ENCODE measurements at places on chromosomes 4 and X.

DNA sequence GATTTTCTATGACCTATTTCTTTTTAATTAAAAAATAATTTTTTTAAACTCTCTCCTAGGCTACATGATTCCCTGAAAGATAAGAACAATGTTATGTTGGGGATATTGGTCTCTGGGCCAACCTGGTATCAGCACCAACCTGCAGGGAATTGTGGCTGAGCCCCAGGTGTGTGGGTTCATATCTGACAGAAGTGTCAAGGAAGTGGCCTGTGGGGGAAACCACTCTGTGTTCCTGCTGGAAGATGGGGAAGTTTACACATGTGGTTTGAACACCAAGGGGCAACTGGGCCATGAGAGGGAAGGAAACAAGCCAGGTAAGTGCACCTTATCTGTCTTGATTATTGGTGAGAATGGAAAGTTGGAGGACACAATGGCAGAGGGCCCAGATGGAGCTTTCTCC lies 13.5 kb downstream of the HERC3 start:
- no peak for DNase-seq

DNA sequence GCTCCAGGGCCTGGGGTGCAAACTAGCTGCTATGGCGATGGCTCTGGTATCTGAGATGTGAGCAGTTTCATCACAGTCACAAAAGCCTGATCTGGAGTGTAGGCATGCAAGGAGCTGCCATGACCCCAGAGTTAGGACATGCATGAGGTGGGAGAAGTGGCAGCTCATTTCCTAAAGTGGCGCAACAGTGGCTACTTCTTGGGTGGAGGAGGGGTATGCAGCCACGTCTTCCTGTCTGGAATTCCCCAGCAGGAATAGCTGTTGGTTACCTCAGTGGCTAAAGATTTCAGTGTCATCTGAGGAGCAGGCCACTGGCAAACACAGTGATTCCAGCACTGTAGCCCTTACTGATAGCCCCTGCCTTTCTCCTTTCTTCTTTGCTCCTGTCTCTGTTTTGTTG lies 1382.5 kb downstream of the C4orf33 start:
- no peak for DNase-seq

GRCh38 chr4:174483792-174484191 lies 38.5 kb downstream of the HPGD start:
- no peak for DNase-seq

DNA sequence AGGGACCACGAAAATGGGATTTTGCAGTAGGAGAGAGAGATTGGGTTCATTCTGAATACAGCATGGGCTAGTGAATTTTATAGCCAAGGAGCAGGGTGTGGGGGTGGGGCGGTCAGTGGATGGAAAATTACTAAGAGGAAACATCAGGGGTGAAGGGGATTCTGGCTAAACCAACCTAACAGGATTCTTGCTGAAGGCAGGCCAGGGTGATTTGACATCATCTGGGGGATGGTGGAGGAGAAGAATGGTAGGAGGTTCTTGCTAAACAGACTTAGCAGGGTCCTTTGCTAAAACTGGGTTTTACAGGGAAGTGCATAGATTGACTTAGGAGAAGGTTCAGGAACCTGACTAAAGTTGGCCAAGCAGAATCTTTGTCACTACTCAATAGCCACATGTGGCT lies 91.9 kb downstream of the DNAAF6 start:
- DNase-seq = no peak

DNA sequence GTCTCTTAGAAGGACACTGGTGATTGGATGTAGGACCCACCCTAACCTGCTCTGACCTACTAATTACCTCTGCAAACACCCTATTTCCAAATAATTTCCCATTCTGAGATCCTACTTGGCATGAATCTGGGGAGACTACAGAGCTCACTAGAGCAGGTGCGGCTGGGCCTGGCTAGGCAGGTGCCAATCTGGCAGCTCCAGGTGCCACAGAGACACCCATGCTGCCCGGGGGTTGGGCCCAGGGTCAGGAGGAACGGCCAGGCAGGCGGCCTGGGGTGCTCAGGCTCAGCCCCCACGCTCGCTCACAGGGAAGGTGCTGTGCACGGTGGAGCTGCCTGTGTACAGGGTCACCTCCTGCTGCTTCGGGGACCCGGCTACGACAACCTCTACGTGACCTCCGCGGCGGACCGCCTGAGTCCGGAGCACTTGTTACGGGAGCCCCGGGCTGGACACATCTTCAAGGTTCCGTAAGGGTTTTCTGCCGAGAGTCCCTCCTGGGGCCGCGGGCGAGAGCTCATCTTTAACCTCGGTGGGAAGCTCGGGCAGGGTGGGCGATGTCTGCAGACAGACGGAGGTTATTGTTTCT lies 26.5 kb upstream of the PLCXD1 start:
- no peak for DNase-seq

DNA sequence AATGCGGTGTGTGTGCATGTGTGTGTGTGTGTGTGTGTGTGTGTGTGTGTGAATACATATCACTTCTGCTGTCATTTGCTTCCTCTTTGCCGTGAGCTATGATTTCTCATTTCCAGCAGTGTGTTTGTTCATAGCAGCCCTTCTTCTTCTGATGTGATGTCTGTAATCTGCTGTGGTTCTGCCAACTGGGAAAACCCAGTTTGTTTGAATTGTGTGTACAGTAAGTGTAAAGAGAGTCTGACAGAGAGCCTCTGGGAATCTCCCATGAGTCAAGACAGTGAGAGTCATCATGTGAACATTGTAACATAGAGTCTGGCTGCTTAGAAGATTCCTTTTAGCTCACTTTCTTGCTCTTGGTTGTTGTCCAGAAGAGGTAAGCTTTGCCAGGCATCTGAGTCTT lies 8.4 kb upstream of the NWD2 start:
- no peak for DNase-seq

- no peak for DNase-seq
Observed at GRCh38 chr4:140628016-140628415, 59.3 kb upstream of the UCP1 start.

DNA sequence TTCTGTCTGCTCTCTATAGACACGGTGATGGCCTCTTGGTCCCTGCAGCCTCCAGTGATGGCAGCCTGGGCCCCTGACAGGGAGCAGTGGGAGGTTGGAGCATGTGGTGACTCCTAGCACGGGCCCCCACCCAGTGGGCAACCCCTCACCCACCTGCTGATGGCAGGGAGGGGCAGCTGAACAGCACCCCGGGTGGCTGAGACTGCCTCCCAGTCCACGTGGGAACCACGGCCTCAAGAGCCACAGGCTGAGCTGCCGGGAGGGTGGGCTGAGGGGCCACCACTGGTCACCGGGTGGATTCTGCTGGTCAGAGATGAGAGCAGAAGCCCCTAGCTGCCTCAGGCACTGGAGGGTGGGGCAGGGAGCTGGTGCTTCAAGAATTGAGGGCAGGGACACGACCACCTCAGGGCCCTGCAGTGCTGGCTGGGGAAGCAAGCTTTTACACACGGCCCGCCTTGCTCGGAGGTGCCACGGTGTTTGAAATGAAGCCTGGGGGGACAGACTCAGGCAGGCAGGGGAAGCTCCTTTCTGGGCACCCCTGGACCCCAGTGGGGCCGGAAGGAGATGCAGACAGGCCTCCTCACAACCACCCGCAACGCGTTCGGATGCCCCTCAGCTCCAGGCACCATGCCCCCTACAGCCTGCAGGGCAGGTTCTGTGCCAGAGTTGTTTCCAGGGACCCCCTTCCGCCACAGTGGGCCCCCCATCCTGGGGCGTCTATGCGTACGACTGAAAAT lies 6.3 kb upstream of the HAUS3 start:
- no peak for DNase-seq

DNA sequence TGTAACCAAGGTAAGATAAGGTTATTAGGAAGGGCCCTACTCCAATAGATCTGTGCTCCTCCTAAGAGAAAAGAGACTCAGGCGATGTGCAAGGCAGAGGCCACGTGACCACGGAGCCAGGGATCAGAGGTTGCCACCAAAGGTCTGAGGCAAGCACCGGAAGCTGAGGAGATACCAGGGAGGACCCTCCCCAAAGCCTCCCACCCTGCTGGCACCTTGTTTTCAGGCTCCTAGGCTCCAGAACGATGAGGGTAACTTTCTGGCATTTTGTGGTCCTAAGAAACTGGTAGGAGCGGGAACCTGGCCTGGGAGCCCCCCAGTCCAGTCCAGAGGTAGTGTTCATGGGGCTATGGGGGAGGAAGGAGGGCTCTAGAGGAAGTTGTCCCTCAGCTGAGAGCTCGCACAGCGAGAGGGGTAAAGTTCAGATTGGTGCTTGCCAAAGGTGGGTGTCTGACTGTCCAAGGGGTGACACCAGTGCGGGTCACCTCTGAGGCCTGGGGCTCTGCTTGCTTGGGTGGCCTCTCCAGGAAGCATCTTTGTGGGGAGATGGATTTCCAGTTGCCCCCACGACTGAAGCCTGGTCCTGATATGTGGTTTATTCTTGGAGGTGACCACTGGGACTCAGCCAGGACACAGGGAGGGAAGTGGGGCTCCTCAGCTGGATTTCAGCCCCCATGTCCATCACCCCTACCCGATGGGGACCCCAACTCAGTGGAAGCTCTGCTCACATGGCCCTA lies 7.5 kb upstream of the LETM1 start:
- DNase-seq = no peak

DNA sequence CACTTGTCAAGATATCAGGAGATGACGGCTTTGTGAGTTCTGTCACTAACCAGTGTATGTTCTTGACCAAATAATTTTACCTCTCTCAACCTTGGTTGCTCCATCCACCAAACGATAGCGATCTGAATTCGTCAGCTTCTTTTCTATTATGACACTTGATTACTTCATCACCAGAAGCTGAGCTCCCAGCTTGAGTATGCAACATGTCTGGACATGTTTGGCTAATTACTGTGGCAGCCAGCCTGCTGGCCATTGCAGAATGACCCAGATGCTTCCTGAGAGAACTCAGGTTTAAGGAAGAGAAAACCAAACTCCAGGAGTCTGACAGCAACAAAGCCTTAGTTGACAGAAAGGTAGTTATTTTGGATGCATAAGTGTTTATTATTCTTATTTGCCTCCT lies 46.4 kb upstream of the PARM1 start:
- no peak for DNase-seq

GRCh38 chr4:10054571-10055041 lies 33.3 kb upstream of the SLC2A9 start:
- DNase-seq = no peak

GRCh38 chrX:133754657-133755056 lies 230.7 kb downstream of the GPC3 start:
- DNase-seq = no peak

DNA sequence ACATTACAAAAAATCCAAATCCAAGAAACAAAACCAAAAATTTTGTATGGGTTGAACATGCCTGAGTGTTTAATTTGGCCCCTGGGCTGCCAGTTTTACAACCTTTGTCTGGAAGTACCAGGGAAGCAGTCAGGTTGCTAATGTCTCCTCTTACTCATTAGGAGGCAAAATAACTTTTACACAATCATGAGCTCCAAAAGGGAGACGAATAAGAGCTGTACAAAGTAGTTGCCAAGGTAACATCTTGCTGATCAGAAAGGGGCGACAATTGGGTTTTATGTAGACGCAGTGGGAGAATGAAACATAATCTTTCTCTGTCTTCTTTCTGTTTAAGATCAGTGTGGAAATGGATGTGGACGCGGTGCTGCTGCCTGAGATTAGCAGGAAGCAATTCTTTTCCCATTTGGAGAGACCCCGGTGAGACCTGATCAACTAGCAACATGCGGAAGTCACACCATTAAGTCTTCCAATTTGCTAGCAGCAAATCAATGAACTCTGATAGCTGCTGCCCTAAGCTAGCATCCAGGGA lies 90.7 kb upstream of the IGFBP7 start:
- no peak for DNase-seq

DNA sequence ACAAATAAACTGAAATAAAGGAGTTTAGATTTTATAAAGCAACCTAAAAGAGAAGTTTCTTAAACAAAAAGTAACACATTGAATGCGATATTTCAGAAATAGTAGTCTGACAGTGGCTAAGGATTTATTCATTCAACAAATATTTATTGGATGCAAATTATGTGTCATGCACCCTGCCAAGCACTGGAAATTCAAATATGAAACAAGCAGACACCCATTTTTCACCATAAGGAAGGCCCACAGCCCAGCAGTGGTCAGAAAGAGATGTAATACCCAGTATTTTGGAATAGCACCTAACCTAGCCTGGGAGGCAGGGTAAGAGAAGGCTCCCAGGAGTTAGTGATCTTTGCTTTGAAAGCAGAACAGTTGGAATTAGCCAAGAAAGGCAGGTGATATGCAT lies 855.1 kb upstream of the TENM3 start:
- no peak for DNase-seq

- DNase-seq = no peak
Observed at GRCh38 chrX:67601771-67602170, 58.0 kb downstream of the AR start.

DNA sequence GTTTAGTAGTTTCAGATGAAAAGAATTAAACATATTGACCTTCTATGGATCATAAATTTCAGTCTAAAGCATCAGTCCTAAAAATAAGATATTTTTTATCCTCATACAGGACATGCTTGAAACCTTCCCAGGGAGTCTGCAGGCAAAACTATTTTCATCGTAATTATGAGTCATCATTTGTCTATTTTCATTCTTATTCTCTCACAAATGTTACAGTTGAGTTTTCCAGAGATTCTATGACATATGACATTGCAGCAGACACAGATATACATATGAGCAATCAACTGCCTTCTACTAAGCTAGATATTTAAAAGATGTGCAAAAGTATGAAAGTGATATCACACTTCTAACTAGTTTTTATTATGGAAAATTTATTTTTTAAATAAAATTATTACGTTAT lies 398.0 kb downstream of the MAGEB5 start:
- no peak for DNase-seq

DNA sequence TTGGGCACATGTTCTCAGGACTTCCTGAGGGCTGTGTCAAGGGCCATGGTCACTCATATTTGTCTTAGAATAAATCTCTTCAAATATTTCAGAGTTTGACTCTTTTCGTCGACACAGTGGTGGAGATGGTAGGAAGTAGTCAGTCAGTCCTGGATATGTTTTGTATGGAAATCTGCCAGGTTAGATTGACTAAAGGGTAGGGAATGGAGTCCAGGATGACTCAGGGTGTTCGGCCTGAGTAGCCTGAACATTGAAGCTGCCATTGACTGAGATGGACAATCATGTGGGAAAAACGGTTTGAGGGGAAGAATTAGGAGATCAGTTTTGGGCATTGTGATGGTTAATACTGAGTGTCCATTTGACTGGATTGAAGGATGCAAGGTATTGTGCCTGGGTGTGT lies 177.1 kb upstream of the CENPE start:
- no peak for DNase-seq

GRCh38 chrX:49921109-49921508 lies 1.3 kb upstream of the CLCN5 start:
- DNase-seq = no peak

GRCh38 chr4:36823199-36823967 lies 421.2 kb upstream of the NWD2 start:
- DNase-seq = no peak

GRCh38 chr4:95517576-95518345 lies 31.0 kb downstream of the UNC5C start:
- DNase-seq = no peak

DNA sequence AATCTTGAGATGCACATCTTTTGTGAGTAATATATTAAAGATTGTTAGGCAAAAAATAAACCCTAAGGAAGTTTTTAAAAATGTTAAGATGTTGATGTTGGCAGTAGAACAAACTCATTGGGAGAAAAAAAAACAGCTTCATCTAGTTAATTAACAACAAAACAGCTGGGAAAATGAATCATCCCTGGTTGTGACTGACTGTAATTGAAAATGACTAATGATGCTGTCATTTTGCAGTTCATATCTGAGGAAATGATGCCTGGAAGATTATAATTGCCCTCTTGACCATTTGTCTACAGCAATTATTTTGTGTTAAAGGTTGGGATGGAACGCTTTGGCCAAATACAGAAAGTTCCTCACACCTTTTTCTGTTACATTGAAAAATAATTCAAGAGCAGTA lies 760.4 kb upstream of the FTHL17 start:
- DNase-seq = no peak

GRCh38 chrX:137425986-137426385 lies 139.9 kb upstream of the ZIC3 start:
- DNase-seq = no peak
